Renal cortex interstitium (tissue), 15 donors: ENCODE measurements at places on chromosomes 5 and 9.

DNA sequence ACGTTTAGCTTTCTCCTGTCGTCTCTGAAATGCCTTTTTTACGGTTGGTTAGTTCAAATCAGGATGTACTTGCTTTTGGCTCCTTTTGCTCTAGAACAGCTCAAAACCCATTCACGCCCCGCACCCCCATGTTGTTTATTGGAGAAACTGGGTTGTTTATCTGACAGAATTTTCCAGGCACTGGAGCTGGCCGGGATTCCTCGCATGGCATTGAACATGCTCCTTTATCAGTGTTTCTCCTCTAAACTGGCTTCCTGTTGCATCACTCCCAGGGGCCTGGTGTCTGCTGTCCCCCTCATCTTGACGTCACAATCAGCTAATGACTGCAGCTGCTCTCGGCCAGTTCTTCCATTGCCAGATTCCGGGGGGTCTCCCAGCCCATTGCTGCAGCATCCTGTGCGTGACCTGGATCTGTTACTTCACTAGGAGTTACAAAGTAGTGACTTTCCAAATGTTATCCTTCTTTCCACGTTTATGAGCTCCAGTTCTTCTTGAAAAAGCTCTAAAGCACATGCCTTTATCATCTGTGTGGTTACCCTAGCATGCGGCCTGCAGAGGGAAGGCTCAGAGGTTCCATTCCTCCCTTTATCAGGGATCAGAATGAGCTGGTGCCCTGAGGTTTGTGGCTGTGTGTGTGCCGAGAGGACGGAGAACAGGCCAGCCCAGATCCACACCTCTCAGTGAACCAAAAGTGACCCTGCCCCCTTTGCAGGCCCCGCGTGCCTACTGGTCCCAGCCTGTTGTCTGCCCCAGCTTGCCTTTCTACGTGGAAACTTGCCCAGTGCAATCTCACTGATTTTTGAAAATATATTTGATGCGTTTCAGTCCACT is 27.5 kb downstream of the FAM163B start:
- no peak for DNase-seq

DNA sequence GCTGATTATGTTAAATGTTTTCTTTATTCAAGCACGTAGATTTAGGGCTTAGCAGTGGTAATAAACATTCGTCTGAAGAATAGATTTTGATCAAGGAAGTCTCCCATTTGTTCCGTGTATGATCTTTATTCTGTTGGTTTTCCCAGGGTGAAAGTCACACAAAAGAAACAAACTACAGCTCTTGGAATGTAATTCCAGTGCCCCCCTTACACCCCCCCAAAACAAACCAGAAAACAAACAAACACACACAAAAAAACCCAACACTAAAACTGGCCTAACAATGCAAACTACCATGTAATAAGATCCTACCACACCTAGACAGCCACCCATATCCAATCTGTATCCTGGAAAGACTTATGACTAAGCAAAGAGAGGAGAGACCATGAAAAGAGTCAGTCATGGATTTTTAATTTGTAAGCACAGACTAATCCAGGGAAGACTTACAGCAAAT is 196.2 kb upstream of the ELL2 start:
- DNase-seq = no peak

DNA sequence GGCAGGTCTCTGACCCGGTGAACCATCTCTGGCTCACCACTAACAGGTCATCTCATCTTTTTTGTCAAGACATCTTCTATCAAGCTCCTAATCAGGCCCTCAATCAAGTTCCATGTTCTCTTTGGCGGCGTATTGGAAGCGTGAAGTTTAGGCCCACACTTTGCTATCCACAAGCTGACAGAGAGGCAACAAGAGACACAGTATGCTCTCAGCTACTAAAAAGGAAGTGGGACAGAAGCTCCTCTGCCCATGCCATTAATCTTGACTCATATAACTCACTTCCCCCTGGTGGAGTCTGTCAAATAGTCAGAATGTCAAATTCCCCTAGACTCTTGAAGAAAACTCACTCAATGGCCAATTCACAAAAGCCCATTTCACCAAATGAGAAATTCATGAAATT is 77.6 kb upstream of the TMC1 start:
- DNase-seq = no peak

- no peak for DNase-seq
Measured at GRCh38 chr9:135587658-135588057, 26.1 kb downstream of the PAEP start.

GRCh38 chr5:155871623-155872022 is 455.3 kb upstream of the SGCD start:
- DNase-seq = no peak

DNA sequence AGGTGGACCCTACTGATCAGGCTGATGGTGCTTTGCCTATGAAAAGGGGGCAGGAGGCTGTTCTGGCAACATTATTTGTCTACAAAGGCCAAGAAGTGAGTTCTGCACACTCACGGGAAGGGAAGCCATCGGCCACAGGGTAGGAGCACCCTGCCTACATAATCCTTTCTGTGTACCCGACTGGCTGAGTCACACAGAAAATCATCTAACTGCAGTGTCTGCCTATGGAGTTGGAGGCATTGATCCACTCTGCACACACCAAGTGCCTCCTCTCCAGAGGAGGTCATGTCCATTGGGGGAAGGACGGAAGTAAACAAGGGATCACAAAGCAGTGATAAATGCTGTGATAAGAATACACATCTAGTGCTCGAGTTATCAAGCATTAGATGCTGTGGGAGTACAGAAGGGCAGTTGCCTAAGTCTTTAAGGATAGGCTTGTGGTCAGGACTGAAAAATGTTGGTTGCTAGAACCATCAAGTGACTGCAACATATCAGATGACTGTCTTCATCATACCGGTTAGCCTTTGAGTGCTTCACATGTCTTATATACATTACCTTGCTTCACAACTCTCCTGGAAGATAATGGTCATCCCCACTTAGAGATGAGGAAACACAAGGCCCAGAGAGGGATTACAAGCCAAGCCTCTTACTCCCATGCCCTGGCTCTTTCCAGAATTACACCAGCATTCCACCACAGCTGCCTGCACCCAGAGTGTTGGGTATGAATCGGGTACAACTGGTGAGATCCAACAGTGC is 1.3 kb upstream of the SLC2A8 start:
- DNase-seq = no peak

DNA sequence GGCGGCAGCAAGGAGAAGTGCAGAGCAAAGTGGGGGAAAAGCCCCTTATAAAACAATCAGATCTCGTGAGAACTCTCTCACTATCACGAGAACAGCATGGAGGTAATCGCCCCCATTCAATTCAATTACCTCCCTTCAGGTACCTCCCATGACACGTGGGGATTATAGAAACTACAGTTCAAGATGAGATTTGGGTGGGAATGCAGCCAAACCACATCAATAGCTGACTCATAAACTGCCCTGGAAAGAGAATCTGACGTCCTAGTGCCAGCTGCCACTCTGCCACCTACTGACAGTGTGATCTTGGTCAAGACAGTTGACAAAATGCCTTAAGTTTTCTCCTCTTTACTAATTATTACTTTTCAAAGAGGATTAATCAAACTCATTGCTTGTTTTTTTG is 128.3 kb downstream of the GPBP1 start:
- DNase-seq = no peak

DNA sequence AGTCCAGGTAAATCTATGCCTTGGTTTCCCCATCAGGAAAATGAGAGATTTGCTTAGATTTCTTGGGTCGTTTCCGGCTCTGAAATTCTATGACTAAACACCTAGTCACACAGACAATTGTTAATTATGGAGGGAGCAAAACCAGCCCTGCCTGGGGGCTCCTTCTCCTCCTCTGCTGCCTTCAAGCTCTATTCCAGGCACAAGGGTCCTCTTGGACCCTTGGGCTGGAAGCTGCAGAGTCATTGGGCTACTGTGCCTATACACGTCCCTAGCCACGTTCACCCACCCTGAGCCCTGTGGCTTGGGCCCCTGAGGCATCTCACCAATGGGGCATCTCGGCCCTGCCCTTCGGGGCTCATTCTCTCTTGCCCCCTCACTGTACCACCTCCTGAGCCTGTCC is 73.8 kb upstream of the TBC1D2 start:
- no peak for DNase-seq

DNA sequence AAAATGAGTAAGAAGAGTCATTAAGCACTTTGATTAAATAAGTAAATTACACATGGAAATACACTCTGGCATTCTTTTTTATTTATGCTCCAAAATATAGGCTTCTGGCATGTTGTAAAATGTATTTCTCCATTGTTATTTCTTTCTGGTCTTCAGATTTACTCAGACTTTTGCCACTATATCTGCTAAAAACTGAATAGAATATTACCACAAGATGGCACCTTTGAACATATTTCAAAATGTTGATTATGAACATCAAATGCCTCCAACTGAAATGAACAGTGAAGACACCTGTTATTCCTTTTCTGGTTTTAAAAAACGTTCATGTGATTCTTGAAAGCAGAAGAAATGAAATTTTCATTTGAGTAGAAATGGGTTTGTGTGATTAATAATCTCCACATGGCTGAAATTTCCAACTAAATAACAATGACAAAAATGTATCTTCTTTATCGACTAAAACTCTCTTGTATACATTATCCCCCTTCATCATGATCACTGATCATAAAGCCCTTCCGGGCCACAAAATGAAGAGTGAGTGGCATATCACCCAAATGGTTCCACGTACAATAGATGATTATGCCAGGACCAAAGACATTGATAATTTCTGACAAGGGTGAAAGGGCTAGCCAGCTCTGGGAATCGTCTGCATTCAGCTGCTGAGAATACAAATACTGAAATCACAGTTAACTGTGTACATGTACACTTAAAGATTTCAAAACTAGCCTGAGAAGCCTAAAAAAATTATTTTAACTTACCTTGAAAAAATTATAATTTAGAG is 23.8 kb downstream of the TYRP1 start:
- no peak for DNase-seq

DNA sequence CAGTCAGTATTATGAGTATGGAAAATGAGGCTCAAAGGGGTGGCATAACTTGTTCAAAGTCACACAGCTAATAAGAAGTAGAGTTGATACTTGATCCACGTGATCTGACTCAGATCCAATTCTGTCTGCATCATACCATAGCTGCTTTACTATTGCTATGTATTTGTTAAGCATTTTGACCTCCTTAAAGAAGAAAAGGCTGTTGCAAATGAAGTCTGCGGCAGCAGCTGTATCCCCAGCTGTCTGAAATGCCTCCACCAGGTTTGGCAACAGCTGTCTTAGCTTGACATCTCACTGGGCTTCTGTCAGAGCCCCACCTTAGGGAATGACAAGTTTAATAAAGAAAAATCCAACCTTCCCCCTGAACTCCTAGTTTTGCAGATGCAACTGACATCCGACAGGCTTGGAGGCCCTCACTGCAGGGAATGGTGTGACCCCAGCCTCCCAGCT is 75.6 kb upstream of the SLC44A1 start:
- no peak for DNase-seq

GRCh38 chr5:58606064-58606463 is 23.2 kb downstream of the RAB3C start:
- no peak for DNase-seq

DNA sequence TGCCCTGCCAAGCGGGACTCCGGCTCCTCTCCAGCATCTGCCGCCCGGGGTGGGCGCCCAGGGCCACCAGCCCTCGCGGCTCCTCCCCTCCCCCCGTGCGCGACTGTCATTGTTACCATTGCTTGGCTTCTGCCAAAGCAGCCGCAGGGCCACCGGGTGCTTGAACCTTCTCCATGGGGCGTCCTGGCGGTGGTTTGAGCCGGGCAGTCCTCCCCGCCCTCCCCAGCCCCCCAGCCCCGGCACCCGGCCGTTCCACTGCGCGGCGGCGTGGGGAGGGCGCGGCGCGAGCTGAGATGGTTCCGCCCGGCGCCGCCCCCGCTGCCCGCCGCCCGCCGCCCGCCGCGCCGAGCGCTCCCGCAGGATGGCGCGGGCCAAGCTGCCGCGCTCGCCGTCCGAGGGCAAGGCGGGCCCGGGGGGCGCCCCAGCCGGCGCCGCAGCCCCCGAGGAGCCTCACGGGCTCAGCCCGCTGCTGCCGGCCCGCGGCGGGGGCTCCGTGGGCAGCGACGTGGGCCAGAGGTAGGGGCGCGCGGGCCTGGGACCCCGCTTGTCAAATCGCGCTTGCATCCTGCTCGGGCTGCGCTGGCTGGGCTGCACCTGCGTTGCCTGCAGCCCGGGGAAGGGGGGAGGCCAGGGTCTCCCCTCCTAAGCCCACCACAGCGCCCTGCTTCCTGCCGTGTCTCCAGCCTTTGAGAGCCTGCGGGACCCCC is 34.4 kb downstream of the KCNT1 start:
- DNase-seq = no peak

- no peak for DNase-seq
Measured at GRCh38 chr9:133454325-133454724, 5.5 kb upstream of the CACFD1 start.

DNA sequence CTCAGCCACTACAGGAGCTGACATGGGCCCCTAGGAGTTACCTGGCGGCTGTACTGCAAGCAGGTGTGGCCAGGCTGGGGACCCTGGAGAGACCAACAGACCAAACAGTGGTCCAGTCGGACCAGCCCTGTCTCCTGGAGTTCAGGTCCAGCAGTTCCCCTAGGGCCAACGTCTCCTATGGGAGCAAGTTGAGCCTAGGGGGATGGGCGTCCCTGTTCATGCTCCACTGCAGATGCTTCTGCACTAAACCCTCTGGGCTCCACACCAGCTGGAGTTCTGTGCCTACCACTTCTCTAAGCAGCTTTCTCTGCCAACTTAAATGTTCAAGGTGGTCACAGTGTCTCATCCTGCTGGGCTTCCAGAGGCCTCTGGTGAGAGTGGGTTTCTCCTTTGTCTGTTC is 20.6 kb upstream of the OMD start:
- no peak for DNase-seq

GRCh38 chr5:119398727-119399466 is 43.1 kb downstream of the TNFAIP8 start:
- no peak for DNase-seq

DNA sequence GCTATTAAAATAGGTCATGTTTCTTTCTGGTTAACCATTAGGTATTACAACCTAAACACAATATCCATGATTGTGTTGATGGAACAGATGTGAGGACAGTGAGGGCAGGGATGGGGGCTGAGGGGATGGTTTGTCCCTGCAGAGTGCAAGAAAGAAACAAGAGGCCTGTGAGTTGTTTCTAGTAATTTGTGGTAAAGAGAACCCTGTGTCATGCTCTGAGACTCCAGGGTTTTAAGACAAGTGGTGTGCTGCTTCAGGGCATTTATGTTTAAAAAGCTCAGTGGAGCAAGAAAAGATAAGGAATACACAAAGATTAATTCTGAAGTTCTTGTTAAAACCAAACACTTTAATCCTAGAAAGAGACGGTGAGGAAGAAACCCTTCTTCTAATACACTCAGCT is 656.5 kb downstream of the TLE1 start:
- DNase-seq = no peak
